Cerebellar nuclear complex (tissue), 1 donor: ENCODE measurements at places on chromosomes 5 and 9.

DNA sequence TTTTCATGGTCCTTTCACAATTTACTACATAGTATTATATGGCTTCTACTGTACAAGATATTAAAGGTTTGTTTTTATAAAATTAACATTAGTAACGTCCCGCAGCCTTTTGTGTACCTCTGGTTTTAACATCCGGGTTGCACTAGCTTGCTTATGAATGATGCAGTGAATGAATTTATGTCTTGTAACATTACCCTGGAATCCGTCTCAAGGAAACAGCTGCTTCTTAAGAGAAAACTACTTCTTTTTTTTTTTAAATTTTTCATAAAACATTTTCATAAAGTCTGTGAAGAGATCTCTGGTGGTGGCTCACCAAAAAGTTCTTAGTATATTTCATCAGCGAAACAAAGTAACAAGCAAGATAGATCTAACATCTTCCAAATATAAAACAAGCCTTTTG, 23.6 kb downstream of the MARCHF3 start:
- DNase-seq: no peak

GRCh38 chr9:108994695-108995094, 18.6 kb downstream of the CTNNAL1 start:
- no peak for DNase-seq

DNA sequence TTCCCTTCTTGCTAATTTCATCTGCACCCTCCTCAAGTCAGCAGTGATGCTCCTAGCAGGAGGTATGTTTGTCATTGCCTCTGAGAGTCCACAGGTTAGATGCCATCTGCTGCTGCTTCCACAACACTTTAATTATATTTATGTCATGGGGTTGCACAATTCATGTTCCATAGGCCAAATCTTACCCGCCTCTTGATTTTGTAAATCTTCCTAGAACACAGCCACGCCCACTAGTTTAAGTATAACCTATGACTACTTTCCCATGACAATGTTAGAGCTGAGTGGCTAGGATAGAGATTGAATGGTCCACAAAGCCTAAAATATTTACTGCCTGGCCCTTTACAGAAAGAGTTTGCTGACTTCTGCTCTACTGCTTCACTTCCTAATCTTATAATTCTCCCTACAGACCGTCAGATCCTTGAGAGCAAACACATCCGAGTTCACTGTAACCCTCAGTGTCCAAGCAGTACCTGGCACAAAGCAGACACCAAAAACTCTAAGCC, 21.1 kb downstream of the LIFR start:
- no peak for DNase-seq

DNA sequence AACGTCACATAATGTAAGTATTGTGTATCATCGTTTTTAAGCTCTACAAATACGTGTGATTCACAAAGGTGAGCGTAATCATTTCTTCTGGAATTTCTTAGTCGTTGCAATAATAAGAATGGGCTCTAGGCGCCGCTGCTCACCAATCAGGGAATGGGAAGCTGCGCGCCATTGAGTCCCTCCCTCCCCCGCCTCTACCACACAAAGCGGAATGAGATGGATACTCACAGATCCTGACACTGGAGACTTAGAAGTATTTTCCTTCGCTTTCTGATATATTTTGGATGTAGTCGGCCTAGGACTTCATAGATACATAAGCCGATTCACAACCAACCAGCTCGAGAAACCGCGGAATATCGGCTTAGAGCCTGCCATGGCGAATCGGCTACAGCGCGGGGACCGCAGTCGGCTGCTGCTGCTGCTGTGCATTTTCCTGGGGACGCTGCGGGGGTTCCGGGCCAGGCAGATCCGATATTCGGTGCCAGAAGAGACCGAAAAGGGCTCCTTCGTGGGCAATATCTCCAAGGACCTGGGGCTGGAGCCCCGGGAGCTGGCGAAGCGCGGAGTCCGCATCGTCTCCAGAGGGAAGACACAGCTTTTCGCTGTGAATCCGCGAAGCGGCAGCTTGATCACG, at the start of gene PCDHGA11:
PCDHGA11 (plus strand) TSS at position 197 of the 634 bp plus-strand sequence; CDS start at position 374, 177 bp downstream.
- DNase-seq: no peak

- DNase-seq: no peak
Observed at GRCh38 chr9:113542741-113543140, 79.2 kb downstream of the RGS3 start.

GRCh38 chr9:113461285-113461684, 2.2 kb upstream of the RGS3 start:
- DNase-seq: no peak

GRCh38 chr9:105194234-105194633, 50.2 kb upstream of the SLC44A1 start:
- no peak for DNase-seq

GRCh38 chr9:23587433-23587832, 238.6 kb downstream of the ELAVL2 start:
- no peak for DNase-seq
